ENCODE measurements at places on chromosomes 12 and 14. TPM values are rescaled to one million over a fixed set of nuclear protein-coding genes. Genes with fewer than 3 reads are reported as not detected.

GRCh38 chr14:60648934-60649874, at the start of gene SIX1:
SIX1 (minus strand) TSS chr14:60649477; CDS start chr14:60649189, 288 bp downstream.
- DNase-seq: no peak

DNA sequence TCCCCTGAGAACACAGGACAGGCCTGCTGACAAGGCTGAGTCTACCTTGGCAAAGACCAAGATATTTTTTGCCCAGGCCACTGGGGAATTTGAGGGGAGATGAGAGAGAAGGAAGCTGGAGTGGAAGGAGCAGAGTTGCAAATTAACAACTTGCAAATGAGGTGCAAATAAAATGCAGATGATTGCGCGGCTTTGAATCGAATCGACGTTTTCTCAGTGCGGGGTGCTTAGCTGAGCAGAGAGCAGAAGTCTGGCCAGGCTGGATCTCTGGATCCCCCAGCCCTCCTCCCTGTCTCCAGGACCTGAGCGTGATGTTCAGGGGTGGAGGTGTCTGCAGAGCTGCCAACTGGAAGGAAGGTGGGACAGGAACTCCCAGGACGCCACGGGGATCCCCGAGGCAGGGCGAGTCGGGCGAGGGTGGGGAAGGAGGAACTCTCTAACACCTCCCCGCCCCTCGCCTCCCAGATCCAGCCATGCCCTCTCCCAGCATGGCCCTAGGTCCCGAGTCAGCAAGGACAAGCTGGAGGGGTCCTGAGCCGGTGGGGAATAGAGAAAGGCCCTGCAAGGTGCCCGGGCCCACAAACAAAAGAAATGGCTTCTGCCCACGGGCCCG, 527 bp upstream of the CARMIL3 start:
- DNase-seq: no peak

DNA sequence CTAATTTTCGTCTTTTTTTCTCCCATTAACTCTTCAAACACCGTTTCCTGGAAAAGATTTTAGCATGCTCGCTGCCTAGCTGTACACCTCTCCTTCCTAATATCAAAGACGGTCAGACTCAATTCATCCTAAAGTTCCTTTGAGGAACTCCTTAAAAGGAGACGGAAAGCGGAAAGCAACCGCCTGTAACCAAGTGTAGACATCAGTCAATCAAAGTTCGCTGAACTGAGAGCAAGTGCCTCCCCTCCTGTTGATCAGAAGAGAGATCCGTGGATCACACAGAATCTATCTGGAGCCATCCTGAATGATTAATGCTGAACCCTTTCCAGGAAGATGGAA, 412 bp upstream of the TEP1 start:
- DNase-seq: no peak

GRCh38 chr14:102729268-102729667, 48.0 kb upstream of the TRAF3 start:
- DNase-seq: no peak

DNA sequence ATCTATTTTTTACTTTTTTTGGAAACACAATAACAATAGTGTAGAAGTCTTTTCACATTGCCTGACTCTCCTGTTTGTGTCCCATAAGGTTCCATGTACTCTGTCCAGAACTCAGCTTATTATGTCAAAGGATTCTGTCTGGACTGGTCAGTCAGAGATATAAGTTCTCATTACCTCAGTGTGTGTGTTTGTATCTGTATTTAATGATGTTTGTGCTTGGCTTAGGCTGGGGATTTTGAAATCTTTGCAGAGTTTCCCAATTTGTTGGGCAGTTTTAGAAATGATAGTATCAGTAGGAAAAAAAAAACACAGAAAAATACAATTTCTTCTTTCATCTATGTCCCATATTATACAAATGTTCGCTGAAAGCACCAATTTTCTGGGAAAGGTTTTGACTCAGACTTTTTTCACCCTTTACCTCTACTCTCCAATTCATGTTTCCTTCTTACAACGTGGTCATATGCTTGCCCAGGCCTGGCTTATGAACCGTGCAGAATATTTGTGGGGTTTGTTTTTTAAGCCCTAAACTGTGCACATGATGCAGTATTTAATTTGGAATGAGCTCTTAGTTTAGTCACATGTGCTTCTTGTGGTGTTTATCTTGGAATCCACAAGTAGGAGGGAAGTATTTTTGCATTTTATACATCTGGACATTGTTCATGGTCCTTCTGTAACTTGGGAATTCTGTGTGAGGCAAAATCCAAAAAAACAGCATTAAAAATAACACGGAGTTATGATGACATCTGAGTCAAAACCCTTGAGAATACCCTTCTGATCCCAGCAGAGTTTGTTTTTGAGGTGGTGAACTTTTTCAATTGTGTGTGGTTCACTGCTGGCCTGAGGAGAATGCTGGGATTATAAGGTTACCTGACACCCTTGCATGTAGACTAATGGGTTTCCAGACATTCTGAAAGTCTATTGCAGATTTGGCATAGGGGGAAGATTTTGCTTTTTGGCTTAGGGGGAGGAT, 121.2 kb downstream of the RAD51B start:
- no peak for DNase-seq

DNA sequence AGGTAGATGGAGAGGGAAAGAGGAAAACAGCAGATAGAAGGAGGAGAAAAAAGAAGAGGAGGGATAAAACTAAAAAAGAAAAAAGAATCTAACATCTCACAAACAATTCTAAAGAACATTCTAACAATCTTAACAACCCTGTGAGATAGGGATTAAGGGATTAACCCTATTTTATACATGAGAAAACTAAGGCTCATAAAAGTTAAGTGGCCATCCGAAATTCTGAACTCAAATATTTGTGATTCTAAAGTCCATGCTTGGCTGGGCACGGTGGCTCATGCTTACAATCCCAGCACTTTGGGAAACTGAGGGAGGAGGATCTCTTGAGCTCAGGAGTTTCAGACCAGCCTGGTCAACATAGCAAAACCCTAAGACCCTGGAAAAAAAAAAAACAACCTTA, 13.1 kb downstream of the KIF21A start:
- DNase-seq: no peak

DNA sequence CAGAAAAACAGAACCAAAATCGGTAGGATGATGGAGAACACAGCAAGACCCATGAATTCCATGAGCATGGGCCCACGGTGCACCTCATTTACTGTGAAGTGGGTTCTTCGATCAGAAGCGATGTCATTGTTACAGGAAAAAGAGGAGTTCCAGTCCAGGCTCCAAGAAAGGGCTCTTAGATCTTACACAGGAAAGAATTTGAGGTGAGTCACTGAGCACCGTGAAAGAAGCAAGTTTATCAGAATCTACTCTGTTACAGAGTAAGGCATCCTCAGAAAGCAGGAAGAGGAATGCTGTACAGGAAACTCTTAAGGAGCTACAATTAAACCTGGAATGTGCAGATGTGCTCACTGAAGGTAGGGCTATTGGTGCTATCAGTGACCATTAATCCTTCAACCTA, 11.6 kb upstream of the CHFR start:
- DNase-seq: no peak

The VWF gene
- not detected for polyA plus RNA-seq

DNA sequence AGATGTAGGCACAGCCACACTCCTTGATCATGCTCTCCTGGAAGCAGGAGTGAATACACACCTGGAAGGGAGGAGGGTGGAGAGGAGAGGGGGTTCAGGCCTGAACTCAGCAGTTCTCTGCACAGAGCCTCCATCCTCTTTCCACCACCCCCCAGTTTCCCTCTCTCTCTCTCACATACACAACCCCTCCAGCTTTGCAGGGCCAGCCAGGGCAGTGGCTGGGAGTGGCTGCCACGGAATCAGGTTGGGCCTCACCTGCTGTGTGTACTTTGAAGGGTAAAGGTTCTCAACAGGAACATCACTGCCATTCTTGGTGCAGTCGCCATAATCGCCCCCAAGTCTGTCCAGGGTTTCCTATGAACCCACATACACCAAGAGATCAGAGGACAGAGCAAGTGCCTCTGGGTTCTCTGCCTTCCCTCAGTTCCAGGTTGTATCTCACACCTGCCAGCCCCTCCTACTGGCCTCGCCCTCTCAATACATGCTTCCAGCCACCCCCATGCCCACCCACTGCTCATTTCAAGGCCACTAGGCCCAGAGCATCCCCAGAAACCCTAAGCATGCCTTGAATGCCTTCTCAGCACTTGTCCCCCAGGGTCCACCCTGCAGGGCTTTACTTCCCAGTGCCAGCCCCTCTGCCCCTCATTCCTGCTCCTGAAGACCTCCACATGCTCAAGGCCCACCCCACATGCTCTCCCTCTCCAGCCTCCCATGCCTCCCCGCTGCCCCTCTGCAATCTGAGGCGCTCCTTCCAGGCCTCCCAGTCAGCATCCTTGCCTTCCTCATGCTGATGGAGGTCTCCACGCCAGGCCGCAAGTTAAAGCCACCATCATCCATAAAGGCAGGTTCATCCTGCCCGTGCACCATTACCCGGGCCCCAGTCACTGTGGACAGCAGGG, 12.9 kb upstream of the TNFRSF1A start:
- no peak for DNase-seq

All from naive thymus-derived CD8-positive, alpha-beta T cell (primary cell).